GM12892 (cell line): ENCODE measurements at places on chromosomes 2 and 18.

GRCh38 chr18:63567276-63567675 is 19.9 kb upstream of the SERPINB13 start:
- DNase-seq, result no peak

- DNase-seq, result no peak
Observed at GRCh38 chr2:111219285-111219684, 98.6 kb downstream of the BCL2L11 start.

- DNase-seq, result no peak
Observed at GRCh38 chr18:79965119-79965902, 868 bp downstream of the HSBP1L1 start.

DNA sequence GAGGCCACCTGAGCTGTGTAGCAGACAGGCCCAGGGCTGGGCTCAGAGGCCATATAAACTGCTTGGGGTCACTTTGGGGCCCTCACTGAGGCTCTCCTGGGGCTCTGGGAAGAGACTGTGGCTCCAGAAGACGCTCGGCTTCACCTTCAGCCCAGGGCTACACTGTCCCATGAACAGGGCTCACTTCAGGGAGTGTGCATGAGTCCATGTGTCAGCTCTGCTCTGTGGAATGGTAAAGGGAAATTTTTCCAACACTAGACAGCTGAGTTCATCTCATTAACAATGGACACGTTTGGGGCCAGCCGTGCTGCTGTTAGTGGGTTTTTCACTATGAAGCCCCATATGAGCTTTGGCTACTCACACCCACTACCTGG is 65.4 kb upstream of the TFCP2L1 start:
- DNase-seq, result no peak

- DNase-seq, result no peak
Observed at GRCh38 chr2:14960686-14961324, 328.3 kb downstream of the LRATD1 start.

- DNase-seq, result no peak
Observed at GRCh38 chr18:40013001-40013609, 1941.9 kb upstream of the PIK3C3 start.

- DNase-seq, result no peak
Observed at GRCh38 chr2:19753314-19753713, 148.5 kb downstream of the TTC32 start.

- DNase-seq, result no peak
Observed at GRCh38 chr2:85163675-85164074, 30.5 kb downstream of the TCF7L1 start.

- DNase-seq, result no peak
Observed at GRCh38 chr2:117718048-117718447, 96.4 kb upstream of the DDX18 start.
